Right ventricle myocardium superior (tissue), 1 donor: ENCODE measurements at places on chromosomes 1 and 21. TPM values are rescaled to one million over a fixed set of nuclear protein-coding genes. Genes with fewer than 3 reads are reported as not detected.
A peak's percentile ranks its signal among the peaks of the same experiment; 100 is the strongest.

DNA sequence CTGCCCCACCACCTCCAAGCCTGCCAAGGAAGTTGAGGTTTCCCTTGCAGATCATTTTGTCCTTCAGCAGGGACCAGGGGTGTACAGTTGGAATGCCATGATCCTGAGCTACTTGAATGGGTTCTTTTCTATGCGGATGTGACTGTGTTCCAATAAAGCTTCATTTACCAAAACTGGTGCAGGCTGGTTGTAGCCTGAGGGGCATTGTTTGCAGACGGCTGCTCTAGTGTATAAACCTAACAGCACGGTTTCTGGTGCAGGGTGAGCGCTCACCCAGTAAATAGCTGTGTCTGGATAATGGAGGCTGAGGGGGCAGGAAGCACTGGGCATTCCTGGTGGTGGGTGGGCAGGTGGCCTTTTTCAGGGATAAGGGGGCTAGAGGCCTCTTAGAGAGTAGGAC, 72.7 kb upstream of the ACTL8 start:
- DNase-seq: no peak

- peak; percentile 81 for DNase-seq
Observed at GRCh38 chr1:20185834-20186782, at the start of the genes PLA2G2C and UBXN10. PLA2G2C (minus strand) TSS chr1:20186518; CDS start chr1:20177363, 9,155 bp downstream. UBXN10 (plus strand) TSS chr1:20186096; CDS start chr1:20190562, 4,466 bp downstream.

GRCh38 chr1:32144033-32144432, 35.4 kb upstream of the TXLNA start:
- DNase-seq: no peak

The TNN gene
- total RNA-seq: 0.08 TPM

The ABCA4 gene
- 0.08 TPM for total RNA-seq

GRCh38 chr1:227343206-227343605, 24.9 kb upstream of the CDC42BPA start:
- DNase-seq: no peak

- no peak for DNase-seq
Observed at GRCh38 chr1:5933676-5934057, 58.6 kb downstream of the NPHP4 start.

The CACYBP gene
- total RNA-seq: 101 TPM

DNA sequence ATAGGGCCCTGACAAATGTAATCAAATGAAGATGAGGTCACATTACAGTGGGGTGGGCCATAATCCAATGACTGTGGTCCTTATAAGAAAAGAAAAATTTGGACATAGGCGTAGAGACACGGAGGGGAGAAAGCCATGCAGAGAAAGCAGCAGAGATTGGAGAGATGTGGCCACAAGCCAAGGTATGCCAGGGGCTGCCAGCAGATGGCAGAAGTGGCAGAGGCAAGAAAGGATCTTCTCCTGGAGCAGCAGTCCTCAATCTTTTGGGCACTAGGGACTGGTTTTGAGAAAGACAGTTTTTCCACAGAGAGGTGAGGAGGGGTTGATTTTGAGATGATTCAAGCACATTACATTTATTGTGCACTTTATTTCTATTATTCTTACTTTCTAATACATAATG, 355.1 kb downstream of the NPHP4 start:
- no peak for DNase-seq

The WASF2 gene
- total RNA-seq: 49.3 TPM

GRCh38 chr1:4059270-4059669, 159.2 kb upstream of the C1orf174 start:
- no peak for DNase-seq

The LAD1 gene
- 1.9 TPM for total RNA-seq

The HNRNPCL2 gene
- total RNA-seq: not detected

GRCh38 chr21:20999659-21000058, 1.4 kb downstream of the NCAM2 start:
- no peak for DNase-seq

DNA sequence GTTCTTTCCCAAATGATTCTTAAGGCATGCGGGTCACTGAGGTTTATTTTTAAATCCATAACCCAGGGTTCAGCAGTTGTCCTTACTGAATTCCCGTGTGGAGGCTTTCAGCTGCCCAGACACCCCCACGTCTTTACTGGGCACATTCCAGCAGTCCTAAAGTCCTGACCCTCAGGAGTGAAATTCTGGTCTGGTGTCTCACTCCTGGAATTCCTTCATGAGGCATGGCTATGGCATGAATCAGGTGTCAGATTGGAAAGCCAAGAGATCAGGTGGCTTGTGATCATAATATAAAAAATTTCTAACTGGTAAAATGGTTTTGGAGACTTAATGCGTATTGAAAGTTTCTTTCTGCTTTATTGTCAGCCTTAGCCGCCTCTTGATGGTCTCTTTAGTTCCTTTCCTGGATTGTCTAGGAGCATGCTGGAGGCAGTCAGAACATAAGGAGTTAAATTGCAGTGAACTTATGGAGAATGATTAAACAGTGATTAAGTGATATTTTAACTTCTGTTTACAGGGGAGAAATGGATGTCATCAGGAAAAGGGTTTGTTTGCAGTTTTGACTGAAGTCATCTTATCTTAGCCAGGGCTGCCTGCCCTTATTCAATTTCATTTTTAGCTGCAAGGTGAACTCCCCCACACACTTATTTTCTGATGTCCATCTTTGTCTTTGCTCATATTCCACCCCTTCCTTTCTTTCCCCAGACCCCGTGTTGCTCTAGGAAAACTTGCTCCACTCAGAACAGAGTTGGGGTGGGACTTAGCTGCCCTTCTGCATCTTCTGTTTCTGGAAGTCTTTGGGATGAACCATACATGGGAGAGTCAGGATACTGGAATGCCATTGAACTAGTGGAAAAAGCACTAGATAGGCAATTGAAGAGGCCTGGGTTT, 25.7 kb upstream of the MACF1 start:
- DNase-seq: no peak

The CFAP141 gene
- not detected for total RNA-seq

DNA sequence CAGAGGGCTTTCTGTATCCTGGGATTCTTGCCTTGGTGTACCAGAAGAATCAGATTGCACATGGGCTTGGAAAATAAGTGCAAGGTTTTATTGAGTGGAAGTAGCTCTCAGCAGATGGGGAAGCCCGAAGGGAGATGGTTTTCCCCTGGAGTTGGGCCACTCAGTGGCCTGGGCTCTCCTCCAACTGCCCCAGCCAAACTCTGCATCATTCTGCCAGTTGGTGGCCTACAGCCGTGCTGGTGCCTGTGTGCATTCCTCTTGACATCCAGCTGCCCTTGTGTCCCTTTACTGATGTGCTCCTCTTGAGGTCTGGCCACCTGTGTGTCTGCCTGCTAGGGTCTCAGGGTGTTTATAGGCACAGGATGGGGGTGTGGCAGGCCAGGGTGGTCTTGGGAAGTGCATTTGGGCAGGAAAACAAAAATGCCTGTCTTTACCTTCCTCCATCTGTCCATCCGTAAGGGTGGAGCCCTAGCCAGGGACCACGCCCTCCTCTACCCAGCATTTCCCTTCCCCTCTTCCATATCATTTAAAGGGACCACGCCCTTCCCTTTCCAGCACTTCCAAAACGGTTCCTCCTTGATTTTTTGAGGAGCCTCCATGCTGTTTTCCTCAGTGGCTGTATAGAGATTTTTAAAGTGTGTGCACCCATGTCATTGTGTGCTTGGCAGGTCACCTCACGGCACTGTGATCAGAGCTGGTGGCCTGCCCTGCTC, 18.9 kb downstream of the SNAP47 start:
- DNase-seq: peak; percentile 79

- DNase-seq: peak; percentile 87
Observed at GRCh38 chr1:39653546-39654031, 14.1 kb upstream of the HEYL start.

The SLAMF8 gene
- 1.00 TPM for total RNA-seq

GRCh38 chr1:116415200-116415698, 42.2 kb downstream of the ATP1A1 start:
- DNase-seq: no peak

GRCh38 chr1:50157306-50157941, 48.7 kb downstream of the ELAVL4 start:
- DNase-seq: no peak

The LENEP gene
- total RNA-seq: not detected

DNA sequence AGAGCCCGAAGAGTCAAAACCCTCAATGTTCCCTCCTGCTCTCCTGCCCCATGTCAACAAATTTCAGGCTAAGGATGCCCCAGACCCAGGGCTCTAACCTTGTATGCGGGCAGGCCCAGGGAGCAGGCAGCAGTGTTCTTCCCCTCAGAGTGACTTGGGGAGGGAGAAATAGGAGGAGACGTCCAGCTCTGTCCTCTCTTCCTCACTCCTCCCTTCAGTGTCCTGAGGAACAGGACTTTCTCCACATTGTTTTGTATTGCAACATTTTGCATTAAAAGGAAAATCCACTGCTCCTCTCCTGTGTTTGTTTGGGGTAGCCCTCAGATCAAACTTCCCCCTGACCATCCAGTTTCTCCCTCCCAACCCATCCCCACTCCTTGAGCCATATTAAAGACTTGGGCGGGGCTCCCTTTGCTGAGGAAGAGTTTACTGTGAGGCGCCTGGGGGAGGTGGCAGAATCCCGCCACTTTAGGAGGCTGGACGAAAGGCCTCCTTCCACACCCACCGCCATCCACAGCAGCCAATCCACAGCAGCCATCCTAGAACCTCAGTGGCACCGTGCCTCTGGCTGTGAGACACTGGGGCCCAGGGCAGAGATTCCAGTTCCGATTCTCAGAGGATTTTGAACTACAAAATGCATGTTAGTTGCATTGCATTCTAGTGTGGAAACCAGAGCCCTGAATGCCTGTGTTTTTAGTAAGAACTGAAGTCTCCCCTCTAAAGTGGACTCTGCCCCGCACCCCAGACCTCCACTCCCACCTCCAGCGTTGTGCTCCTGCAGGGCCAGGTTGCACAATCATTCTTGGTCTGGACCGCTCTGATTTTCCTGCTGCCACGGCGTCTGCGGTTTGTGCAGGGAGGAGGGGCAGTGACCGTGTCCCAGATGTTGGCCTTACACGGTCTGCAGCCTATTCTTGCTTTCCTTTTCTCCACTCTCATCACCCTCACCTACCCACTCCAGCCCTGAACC, 3.0 kb downstream of the OLFML3 start:
- DNase-seq: peak; percentile 81

DNA sequence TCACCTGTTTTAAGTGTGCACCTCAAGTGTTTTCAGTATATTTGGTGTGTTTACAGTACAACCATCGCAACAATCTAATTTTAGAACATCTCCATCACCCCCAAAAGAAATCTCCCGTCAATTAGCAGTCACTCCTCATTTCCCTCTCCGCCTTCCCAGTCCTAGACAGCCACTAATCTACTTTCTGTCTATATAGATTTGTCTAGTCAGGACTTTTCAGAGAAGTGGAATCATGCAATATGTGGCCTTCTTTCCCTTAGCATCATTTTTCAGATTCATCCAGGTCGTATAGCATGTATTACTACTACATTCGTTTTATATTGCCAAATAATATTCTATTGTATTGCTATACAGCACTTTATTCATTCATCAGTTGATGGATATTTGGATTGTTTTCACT, 1.7 kb upstream of the SHE start:
- no peak for DNase-seq

- peak; percentile 91 for DNase-seq
Observed at GRCh38 chr1:58815069-58815685, 31.3 kb upstream of the JUN start.

GRCh38 chr1:36743286-36744005, 260.7 kb upstream of the CSF3R start:
- no peak for DNase-seq

GRCh38 chr1:78577257-78578100, 42.8 kb upstream of the IFI44L start:
- no peak for DNase-seq

DNA sequence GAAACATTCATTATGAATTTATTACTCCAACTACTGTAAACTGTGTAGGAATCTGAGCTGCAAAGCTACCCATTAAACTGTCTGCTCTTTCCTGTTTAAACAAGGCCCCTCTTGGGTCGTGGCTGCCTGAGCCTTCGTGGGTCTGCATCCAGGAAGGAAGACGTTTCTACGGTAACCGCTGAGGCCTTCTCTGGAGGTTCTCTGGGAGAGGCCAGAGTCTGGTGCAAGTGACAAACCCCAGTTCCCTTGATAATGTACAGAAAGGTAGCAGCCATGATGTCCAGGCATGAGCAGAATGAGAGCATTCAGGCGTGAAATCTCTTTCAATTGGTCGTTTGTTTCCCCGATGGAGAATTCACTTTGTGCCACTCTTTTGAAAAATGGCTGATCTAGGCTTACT, 350.2 kb downstream of the PLPP3 start:
- no peak for DNase-seq

DNA sequence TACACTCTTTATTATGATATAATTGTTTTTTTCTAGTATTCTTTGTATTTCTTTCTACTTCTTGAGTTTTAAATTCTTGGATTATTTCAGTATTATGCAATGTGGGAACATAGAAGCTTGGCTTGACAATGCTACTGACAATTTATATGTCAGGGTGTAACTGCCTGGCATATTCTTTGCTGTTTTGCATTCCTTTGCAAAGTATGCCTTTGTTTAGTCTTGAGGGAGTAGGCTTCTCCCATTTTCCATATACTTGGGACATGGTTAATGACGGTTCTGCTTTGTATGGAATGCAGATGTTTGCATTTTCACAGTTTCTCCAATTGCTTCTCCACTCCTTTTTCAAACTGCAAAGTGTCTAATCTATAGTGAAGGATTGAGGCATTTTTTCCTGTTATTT, 109.8 kb downstream of the HMCN1 start:
- DNase-seq: no peak

GRCh38 chr21:36073181-36073580, 3.4 kb downstream of the CBR1 start:
- no peak for DNase-seq

The RNU1-3 gene
- 9,391 TPM for total RNA-seq

The COL9A2 gene
- total RNA-seq: 0.24 TPM

The AXDND1 gene
- total RNA-seq: not detected

- no peak for DNase-seq
Observed at GRCh38 chr21:38363693-38364092, 106.9 kb downstream of the KCNJ15 start.

The SPATA46 gene
- not detected for total RNA-seq

GRCh38 chr21:33852485-33852884, 63.1 kb downstream of the ATP5PO start:
- no peak for DNase-seq

The DNASE2B gene
- total RNA-seq: not detected
